ENCODE measurements at places on chromosomes 1 and 21.

DNA sequence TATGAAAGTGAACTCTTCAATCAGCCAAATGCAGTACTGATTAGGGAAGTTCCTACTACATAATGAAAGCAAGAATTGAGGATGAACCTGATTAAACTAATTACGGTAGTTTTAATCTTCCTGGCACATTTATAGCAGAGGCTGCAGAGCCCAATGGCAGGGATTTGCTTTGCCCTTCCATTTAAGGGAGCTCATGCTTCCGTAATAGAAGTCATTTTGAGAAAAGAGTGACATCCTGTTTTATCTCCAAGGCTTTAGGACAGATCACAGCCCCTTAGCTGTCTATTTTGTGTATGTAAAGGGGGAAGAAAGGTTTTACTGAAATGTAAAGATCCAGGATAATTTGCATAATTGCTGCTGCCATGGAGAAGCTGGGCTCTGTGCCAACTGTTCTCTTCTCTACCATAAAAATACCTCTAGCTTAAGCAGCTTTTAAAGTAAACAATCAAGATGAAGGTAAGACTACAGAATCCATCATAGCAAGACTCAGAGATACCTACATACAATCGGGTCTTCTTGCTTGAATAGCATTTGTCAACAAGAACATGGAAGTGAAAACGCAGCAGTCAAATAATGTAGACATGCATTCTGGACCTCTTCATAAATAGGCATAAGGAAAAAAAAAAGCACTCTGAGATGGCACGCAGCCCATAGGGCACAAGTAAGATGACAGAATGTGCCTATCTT, 62.5 kb downstream of the ASH1L start:
- DNase-seq, result no peak

DNA sequence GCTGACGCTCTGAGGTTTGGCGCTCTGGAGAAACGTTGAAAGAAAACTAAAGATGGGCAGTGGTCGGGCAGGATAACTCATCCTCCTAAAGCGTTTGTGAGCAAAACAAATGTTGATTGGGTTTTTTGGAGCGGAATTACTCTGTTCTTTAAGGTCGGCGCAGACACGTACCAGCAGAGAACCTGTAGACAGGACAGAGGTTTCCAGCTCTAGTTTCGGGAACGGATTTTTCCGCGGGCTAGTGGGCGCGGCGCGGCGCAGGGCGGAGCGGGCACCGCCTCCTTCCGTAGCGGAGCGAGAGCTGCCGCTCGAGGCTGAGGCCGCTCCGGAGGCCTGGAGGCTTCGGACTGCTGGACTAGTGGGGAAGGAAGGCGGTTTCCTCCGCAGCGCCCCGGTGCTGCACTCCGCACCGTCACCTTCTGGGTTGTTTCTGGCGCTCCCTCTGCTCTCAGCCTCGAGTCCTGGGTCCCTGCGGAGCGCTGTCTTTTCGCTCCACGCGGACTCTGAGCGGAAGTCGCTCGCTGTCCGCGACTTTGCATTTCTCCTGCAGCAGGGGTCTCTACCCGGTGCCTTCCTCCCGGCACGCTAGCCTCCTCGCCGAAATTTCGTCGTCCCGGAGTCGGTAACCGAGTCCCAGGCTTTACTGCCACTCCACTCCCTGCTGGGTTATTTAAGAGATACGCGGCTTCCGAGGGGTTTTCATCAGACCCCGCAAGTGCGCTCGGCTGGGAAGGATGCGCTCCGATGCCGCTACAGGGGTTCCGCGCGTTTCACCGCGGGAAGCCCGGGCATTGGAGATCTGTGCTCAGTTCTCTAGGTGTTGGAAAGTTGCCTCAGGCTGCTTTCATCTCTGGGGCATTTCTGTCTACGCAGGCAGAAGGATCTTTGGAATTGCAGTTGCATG, 7.0 kb downstream of the FOXD2 start:
- no peak for DNase-seq

GRCh38 chr1:211259638-211260126, 516 bp downstream of the RCOR3 start:
- DNase-seq, result no peak

DNA sequence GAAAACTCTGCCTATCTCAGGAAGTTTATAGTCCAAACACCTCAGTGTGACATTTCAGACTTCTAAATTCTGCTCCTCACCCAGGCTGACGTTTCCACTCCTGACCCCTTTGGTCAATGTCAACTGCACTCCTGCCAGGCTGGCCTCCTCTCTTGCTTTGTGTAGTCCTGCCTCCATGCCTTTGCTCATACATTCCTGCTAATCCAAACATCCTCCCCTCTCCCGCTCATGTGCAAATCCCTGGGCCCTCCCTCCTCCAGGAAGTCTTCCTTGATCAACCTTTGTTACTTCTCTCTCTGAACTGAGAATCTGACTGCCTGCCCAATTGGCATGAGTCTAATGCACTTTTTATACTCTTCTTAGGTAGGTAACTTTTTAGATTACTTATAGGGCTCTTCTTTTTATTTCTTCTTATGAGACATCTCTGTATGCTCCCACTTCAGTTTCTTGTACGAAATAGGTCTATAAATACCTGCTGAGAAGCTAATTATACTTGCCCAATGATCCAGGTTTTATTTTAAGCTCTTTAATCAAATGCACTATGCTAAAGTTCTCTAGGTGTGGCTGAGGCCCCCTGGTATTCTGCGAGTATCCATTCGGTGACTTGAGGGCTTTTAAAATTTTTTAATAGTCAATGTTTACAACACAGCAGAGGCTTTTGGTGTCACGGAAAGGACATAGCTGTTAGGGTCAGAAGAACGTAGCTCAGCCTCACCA, 128.1 kb downstream of the PLXNA2 start:
- no peak for DNase-seq

DNA sequence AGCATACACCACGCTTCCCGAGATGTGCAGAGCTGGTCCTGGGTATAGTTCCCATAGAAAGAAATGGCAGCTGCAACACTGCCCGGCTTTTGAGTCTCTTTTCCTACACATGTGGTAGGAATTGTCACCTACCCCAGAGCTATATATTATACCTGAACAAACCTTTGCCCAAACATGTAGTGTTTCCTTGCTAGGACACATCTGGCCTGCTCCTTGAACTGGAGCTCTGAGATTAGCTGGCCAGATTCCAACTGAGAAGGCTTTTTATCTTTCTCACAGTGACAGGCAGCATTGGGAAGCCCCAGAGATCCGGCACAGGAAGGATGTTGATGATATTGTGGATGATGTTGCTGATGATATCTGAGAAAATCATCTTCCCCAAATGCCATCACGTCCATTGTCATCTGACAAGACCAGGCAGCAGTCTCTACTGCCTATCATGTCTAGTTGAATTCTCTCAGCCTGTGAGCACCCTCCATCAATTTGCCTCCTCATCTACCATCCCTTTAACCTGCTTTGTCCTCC, 115.0 kb upstream of the SMYD2 start:
- DNase-seq, result peak; percentile 15

GRCh38 chr1:186189156-186189555, 185.9 kb downstream of the TPR start:
- no peak for DNase-seq

DNA sequence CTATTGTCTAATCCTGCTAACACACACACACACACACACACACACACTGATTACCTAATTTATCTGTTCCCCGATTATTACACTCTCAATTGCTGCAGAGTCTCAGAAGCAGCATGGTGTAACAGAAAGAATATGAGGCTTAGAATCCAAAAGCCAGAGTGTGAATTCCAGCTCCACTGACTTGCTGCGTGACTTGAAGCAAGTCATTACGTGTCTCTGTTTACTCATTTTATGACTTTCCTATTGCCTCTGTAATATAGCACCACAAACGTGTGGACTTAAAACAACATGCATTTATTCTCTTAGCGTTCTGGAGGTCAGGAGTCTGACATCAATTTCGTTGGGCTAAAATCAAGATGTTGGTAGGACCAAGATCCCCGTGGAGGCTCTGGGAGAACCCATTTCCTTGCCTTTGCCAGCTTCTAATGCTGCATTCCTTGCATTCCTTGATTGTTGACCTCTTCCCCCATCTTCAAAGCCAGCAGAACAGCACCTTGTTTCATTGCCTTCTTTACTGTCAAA, 55.9 kb upstream of the ATP5PO start:
- no peak for DNase-seq

- DNase-seq, result no peak
These were observed 216.0 kb downstream of the ZNF326 start for GRCh38 chr1:90210633-90211491.

- DNase-seq, result no peak
These were observed 251.6 kb downstream of the AKT3 start for GRCh38 chr1:243598433-243598832.

DNA sequence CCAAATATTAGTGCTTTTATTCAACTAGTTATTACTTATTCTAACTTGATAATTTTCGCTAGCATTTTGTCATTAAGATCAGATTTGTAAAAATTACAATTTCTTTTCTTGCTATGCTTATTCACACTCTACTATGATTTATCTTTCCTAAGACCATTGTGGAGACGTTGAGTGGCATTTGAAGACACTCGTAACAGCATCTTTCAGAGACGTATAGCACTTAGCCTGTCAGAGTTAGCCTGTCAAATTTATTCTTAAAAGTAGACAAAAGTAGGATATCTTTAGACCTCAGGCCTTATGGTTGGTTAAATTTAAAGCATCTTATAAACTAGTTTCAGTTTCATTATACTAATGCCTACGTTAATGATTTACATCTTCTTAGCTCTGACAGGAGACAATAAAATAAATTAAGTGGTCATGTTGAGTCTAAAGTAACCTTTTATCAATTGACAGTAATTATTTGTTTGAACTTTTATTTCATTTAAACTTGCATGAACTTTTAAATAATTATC, 1410.1 kb downstream of the MRPL39 start:
- no peak for DNase-seq

DNA sequence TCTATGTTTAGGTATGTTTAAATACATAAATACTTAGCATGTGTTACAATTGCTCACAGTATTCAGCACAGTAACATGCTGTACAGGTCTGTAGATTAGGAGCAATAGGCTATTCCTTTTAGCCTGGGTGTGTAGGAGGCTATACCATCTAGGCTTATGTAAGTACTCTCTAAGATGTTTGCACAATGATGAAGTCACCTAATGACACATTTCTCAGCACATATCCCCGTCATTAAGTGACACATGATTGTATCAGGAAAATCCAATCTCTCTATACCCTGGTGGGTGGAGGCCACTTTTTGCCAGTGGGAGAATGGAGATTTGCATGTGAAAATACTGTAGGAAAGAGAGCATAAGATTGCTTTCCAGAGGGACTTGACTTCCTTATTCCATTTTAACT, 5.5 kb upstream of the TEDDM1 start:
- no peak for DNase-seq

DNA sequence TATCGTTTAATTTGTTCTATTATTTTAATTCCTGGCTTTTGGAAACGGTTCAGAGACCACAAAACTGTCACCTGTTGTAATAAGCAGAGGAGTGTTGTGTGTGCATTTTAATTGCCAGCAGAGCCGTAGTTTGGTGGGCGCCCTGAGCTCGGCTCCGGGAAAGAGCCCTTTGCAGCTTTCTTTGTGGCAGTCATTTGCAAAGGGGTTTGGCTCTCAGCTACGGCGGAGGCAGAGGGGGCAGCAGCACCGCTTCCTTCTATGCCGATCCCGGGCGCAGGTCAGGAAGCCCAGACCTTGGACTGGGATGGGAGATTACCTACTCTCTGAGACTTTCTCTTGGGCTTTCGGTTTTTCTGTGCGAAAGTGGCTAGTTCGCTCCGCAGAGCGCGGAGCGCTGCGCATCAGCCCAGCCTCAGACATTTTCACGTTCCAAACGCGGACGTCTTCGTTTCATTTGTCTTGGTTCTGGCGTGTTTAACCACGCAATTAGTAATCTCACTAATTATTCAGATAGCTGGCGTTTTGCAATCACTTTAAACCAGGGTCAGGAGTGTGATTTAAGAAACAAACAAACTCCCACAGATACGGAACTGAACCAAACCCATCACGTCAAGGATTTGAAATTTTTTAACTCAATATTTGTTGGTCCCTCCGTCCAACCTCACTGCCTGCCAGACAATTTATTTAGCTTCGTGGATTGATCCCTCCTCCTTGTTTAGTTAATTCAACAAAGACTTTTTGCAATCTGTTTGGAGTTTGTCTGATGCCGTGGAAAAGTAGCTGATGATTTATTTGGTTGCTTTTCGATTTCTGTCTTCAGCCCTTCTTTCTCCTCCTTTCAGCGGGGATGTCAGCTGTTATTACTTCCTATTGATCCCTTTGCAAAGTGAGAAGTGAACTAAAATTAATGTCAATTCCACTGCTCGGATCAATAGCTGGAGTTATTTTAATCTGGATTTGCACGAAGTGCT, 3.9 kb downstream of the RNF220 start:
- DNase-seq, result no peak

GRCh38 chr1:9551984-9552383, 12.7 kb downstream of the SLC25A33 start:
- no peak for DNase-seq

DNA sequence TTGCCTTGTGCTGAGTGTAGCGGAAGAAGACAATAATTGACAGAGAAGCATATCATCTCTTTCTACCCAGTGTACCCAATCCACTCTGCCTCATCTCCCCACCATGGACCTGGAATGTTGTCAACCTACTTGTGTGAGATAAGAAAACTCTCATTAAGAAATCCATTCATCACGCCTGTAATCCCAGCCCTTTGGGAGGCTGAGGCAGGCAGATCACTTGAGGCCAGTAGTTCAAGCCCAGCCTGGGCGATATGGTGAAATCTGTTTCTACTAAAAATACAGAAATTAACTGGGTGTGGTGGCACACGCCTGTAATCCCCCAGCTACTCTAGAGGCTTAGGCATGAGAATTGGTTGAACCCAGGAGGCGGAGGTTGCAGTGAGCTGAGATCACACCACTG, 209.6 kb downstream of the PBX1 start:
- DNase-seq, result no peak

DNA sequence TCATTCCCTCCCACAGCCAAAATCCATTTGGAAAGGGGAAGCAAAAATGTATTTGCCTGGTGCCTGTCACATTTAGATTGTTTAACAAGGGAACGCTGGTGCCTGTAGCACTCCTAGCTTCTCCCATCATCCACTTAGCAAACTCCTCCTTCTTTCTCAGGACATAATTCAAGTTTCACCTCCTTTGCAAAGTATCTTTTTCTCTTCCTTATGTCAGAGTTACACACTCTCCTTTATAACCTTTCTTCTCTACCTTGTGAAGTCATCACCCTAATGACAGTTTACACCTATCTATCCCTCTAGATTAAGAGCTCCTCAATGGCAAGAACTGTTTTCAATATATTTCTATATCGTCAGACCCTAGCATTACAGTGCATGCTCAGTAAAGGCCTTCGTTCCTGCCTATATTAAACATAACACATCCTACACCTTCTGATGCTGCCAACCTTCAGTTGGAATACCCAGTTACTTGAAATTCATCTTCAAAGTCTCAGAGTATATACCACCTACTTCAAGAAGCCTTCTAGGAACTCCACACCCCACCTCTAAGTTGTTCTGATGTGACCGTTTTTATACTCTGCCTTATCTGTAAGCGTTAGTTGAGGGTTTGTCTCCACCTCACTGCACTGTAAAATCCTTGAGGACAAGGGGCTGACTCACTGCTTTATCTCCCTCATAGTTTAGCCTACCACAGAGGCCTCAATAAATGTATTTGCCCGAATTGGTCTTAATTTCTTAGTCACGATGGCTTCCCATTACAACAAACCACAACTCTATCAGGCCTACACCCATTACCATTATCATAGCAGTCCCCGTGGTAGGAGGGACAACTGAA, 1.0 kb upstream of the EPS15 start:
- no peak for DNase-seq

All from SK-N-DZ (cell line).